CD4-positive, alpha-beta T cell treated with Interleukin-4 for 1 hour (primary cell): ENCODE measurements at places on chromosomes 16 and 17.

DNA sequence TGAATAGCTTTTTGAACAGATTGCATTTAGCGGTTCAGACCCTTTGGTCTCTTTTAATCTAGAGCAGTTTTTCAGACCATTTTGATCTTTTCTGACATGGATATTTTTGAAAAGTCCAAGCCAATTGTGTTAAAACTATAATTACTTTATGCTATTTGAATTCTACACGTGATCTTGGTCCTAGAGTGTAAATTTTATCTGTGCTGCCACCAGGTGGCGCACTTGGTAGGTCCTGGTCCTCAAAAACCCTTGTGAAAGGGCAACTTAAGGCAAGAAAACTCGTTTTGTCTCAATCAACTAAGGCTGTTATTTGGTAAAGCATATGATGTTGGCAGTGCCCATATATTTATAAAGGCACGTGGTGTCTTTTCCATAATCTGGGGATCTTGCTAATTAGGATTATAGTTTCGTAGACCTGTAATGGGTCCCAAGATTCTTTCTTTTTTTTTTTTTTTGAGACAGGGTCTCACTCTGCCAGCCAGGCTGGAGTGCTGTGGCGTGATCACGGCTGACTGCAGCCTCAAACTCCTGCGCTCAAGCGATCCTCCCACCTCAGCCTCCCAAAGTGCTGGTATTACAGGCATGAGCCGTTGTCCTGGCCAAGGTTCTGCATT is 43.9 kb upstream of the TEX2 start:
- peak; percentile 68 for DNase-seq

- DNase-seq: no peak
These were observed 438.8 kb downstream of the PMP22 start for GRCh38 chr17:14826358-14826757.

- no peak for DNase-seq
These were observed 2.6 kb downstream of the AXIN2 start for GRCh38 chr17:65558683-65559460.

DNA sequence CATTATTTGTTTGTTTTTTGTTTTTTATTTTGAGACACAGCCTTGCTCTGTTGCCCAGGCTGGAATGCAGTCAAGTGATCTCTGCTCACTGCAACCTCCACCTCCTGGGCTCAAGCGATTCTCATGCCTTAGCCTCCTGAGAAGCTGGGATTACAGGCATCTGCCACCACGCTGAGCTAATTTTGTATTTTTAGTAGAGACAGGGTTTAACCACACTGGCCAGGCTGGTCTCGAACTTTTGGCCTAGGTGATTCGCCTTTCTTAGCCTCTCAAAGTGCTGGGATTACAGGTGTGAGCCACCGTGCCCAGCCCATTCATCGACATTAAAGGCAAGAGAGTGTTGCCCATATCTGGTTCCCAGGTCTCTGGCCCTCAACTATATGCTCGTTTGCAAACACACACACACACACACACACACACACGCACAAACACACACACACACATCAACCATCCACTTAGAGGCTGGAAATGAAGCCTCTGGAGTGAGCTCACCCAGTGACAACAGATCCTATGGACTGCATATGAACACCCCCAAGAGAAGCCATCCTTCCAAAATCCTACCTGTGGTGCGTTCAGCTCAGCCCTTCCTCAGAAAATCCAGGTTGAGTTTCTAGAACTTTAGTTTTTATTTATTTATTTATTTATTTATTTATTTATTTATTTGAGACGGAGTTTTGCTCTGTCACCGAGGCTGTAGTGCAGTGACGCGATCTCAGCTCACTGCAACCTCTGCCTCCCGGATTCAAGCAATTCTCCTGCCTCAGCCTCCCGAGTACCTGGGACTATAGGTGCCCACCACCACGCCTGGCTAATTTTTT is 12.3 kb upstream of the SEPHS2 start:
- no peak for DNase-seq

- no peak for DNase-seq
These were observed 23.6 kb downstream of the CENPV start for GRCh38 chr17:16329519-16330271.

- DNase-seq: no peak
These were observed 137.6 kb downstream of the RBFOX3 start for GRCh38 chr17:79473111-79473875.

GRCh38 chr17:34182036-34182803 is 72.9 kb upstream of the CCL2 start:
- DNase-seq: no peak

- DNase-seq: no peak
These were observed 16.8 kb downstream of the KCTD5 start for GRCh38 chr16:2698965-2699750.

DNA sequence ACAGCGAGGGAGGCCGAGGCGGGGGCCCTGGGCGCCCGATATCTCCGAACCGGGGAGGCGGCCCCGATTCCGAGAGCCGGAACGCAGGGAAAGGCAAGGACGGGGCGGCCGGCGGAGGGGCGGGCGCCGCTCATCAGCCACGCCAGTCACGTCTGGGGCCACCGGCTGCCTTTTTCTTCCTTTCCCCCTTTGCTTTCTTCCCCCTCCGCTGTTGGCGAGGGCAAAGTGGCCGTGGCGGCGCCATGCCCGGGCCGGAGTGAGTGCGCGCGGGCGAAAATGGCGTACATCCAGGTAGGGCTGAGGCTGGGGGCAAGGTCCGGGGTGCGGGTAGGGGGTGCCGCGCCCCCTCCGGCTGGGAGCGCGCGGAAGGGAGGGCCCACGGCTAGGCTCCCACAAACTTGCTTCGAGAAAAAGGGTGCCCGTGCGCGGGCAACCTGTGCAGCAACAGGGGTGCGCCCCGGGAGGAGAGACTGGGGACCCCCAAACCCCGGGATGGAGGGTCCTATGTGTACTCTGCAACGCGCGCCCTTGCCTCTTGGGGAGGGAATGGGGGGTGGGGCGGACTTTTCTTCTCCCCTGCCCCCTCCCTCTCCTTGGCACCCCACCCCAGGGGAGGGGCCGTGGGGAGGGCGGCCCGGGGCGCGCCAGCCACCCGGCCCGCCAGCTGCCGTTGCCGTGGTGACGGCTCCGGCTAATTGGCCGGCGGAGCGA is 486 bp downstream of the SYT17 start:
- DNase-seq: no peak

- DNase-seq: no peak
These were observed 120.3 kb downstream of the AATF start for GRCh38 chr17:37069087-37069486.

DNA sequence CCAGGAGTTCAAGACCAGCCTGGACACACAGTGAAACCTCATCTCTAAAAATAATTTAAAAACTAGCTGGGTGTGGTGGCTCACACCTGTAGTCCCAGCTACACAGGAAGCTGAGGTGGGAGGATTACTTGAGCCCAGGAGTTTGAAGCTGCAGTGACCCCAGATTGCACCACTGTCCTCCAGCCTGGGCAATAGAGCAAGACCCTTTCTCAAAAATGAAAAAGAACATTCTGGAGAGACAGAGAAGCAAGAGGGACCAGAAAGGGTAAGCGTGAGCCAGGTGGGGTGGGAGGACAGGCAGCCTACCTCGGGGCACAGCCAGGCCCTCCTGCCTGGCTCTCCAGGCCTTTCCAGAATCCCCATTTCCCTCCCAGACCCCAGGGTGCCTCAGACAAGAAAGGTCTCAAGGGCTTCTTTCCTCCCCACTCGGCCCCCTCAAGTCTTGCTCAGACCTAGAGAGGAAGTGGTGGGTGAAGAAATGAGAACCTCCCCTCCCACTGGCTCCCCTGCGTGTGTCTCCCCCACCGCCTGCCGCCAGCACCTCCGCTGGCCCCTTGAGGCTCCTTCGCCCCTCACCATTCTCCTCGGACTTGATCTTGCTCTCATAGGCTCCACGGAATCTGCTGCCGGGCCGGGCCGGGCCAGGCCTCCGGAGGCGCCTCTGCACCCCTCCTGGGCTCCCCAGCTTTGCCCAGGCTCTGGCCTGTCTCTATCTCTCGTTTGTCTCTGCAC is 503 bp downstream of the C16orf54 start:
- DNase-seq: peak; percentile 77

- no peak for DNase-seq
These were observed 279.5 kb upstream of the MYOCD start for GRCh38 chr17:12386225-12386624.

DNA sequence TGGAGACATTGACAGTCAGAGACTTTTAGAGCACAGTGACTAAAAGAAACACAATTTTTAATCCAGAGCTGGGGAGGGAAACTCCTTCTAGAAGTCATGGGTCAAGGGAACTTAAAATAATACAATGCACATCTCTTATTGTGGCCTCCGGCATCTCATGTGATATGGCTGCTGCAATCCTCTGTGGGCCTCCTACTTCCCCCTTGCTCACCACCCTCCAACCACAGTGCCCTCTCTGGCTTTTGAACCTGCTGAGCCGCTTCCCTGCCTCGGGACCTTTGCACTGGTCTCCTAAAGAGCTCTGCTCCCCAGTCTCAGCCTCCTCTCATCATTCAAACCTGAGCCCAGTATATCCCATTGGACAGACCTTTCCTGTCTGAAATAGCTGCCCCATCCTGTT is 47.6 kb downstream of the HS3ST2 start:
- no peak for DNase-seq

DNA sequence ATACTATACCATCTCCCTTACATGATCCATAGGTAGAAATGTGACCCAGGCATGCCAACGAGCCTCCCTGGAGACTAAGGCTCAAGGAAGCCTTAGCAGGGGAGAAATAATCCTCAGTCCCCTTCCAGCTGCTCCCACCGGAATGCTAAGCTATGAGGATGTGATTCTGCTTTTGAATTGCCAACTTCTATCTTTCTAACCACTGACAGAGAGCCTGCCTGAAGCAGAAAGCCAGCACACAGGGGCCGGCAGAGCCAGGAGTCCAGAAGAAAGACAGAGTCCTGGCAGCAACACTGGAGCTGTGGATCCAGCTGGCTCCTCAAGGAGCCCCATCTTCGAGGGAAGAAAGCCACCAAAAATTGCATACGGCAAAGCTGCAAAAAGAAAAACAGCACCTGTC is 579.6 kb upstream of the CDH5 start:
- no peak for DNase-seq

- DNase-seq: peak; percentile 28
These were observed 1.1 kb upstream of the USP32 start for GRCh38 chr17:60392845-60393702.

- no peak for DNase-seq
These were observed 77.5 kb downstream of the CDK5R1 start for GRCh38 chr17:32564325-32564724.

DNA sequence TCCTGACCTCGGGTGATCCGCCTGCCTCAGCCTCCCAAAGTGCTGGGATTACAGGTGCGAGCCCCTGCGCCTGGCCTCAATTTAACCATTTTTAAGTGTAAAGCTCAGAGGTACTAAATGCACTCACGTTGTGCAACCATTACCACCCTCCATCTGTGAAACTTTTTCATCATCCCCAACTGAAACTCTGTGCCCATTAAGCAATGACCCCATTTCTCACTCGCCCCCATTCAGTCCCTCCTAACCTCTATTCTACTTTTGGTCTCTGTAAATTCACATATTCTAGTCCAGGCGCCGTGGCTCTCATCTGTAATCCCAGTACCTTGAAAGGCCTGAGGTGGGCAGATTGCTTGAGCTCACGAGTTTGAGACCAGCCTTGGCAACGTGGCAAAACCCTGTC is 8.3 kb upstream of the SPNS3 start:
- DNase-seq: no peak

DNA sequence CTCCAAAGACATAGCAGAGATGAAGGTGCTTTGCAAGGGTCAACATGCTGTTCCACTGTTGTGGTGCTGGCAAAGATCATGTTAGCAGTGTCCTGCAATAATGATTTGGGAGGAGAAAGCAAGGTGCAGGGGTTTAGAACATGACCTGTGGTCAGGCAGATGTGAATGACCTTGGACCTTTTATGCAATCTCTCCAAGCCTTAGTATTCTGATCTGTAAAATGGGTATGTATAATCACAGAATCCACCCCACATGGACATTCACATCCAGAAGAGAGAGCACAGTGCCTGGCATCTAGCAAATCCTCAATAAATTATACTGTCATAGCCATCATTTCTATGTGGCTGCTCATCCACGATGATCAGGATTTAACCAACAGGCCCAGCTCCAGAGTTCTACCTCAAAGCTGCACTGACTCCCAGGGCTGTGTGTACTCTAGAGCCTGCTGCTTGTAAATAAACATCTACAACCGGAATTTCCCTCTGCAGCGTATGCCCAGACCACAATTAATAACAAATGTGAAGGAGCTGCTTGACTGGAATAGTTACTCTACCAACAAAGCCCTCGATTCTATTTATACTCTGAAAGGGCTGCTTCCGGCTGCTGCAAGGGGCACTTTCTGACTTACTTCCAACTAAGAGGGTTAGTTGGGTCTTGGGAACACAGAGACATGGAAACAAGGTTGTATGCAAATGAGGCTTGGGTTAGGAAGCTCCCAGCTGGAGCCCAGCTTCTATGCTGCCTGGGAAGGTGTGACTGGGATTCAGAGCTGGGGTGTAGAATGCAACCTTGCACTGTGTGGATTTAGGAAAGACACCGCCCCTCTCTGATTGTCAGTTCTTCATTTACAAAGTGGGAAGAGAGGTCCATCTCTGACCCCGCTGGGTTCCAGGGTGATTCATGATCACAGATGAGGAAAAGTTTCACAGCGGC is 265.2 kb downstream of the XYLT1 start:
- DNase-seq: no peak

DNA sequence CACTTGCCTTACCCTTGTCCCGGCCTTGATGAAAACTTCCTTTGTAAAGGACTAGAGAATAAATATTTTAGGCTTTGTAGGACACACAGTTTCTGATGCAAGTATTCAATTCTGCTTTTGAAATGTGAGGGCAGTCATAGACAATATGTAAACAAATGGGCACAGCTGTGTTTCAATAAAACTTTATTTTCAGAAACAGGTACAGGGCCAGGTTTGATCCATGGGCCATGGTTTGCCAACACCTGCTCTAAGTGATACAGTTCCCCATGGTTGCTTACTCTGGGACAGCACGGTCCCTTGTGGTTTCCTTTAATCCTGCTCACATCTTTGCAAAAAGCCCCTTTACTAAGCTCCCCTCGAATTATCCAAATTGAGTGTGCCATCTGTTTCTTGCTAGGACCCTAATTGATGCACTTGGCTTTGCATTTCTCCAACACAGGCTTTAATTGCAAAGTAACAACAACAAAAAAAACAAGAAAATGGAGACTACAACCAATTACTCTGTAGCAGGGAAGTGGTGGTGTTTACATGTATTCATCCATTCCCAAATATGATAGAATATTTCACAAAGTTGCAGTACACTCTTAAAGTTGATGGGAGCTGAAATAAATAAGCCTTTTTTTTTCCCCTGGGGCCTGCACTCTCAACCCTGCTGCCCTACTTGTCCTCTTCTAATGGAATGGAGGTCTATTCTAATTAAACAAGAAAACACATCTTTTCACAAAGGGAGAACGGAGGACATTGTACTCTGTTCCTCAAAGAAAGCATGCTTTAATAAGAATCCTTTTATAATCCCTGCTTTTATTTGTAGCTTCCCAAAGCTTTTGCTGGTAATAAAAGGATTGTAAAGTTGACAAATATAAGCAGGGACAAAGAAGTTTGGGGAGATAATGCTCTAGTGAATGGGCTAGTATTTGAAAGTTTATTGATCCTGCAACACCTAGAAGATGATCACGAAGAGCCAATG is 37.7 kb upstream of the TOX3 start:
- no peak for DNase-seq

- no peak for DNase-seq
These were observed 38.4 kb downstream of the TNFRSF13B start for GRCh38 chr17:16933317-16934132.

- DNase-seq: no peak
These were observed 18.9 kb downstream of the DNAH17 start for GRCh38 chr17:78558181-78558850.

GRCh38 chr17:72302735-72303134 is 181.9 kb downstream of the SOX9 start:
- no peak for DNase-seq
